ENCODE measurements at places on chromosomes 2 and 18.

GRCh38 chr2:54535599-54536195, 79.6 kb downstream of the SPTBN1 start:
- no peak for DNase-seq

DNA sequence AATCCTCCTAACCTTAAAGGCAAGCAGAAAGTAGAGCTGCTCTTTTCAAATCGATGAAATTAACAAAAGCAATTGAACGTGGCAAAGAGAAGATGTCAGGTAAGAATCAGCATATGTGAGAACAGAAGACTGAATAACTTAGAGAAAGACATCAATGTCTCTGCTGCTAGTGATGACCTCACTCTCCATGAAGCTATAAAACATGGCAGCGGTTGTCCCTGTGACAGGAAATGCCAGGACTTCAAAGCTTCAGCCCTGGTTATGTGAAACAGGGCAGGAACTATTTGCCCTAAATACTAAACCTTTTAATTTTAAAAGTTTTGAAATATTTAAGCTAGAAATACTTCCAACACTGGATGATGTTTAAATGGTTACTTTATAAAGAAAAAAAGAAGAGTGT, 383.7 kb downstream of the XIRP2 start:
- no peak for DNase-seq

DNA sequence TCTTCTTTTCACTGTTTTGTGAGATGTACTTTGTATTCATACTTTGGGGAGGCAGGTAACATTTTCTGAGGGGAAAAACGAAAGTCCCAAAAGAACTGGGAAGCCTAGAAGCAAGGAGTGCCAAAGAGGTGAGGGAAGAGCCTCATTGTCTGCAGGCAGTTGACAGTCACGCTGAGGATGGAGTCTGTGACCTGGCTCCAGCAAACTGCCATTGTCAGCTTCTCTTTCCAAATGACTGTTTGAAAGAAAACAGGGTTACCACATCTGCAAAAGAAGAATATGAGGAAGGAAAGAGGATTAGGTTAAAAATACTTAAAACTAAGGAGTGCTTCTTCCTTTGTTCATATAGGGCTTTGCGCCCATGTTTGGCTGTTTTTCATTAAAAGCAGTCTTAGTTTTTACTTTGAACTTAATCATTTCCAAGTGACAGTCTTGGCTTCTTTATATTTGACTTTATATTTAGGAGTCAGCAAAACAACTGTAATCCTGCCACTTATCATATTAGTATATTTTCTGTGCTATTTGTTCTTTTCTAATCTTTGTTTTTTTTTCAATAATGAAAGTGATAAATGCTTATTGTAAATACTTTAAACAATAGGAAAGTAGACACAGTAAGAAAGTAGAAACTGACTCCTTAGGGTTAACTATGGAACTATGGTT, 35.0 kb downstream of the CERS6 start:
- DNase-seq, result peak; percentile 30

DNA sequence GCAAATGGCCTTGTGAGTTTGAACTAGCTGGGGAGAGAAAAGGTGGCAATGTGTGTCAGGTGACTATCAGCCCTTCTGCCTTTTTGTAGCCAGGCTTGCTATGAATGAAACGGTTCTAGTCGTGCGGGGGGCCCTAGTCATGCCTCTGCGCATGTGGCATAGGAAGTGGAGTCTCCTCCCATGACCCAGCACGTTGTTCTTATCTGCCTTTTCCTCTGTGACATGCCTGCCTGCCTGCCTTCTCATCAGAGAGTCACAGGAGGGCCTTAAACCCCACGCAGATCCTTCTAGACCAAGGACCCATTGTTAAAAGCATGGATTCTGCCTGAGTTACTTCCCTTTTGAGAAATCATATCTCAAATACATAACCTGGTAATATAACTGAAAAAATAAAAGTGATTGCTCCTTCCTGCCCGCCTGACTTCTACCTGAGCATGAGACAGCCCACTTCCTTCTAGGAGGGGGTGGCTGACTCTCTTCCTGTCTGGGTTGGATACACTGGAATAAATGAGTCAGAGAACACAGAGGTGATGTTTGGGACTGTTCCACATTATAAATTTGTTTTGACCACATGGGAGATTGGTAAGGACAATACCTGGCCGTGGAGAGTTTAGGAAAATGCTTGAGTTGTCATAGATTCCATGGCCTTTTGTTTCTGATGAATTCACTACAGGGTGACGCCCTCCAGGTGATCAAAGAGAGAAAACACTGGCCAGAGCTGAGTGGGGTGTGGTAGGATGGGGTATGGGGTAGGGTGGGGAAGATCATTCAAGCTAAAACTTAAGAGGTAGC, 49.8 kb downstream of the FBLN7 start:
- peak; percentile 74 for DNase-seq

GRCh38 chr2:237137626-237138323, 52.1 kb downstream of the COPS8 start:
- DNase-seq, result no peak

DNA sequence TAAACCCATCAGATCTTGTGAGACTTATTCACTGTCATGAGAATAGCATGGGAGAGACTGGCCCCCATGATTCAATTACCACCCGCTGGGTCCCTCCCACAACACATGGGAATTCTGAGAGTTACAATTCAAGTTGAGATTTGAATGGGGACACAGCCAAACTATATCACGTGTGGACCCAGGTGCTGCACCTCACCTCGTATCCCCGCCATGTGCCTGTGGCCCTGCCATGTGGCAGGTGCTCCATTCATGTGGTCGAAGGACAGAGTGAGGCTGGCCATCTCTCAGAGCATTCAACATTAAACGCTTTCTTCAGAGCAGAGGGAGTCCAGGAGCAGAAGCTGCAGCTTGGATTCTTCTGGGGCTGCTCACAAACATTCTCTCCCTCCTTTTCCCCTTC, 32.3 kb downstream of the MROH2A start:
- DNase-seq, result no peak
